ENCODE measurements at places on chromosomes 16 and 17.
A peak's percentile ranks its signal among the peaks of the same experiment; 100 is the strongest.

GRCh38 chr16:80369138-80369958, 171.4 kb upstream of the DYNLRB2 start:
- peak; percentile 73 for DNase-seq

DNA sequence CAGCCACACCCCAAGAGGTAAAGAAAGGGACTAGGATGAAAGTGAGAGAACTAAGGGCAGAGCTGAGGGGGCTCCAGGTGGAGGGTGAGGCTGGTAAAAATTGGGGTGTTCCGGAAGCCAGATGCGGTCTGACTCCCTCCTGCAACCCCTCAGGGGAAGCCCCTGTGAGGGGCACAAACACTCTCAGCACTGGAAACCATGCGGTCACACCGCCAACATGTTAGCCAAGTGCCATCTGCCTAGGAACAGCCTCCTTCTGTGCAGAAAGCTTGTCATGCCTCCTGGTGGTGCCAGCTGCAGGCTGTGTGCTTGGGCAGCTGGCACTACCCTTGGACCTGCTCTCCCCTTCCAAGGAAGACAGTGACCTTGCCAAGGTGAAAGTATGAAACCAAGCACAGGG, 83.5 kb upstream of the RPL38 start:
- no peak for DNase-seq

DNA sequence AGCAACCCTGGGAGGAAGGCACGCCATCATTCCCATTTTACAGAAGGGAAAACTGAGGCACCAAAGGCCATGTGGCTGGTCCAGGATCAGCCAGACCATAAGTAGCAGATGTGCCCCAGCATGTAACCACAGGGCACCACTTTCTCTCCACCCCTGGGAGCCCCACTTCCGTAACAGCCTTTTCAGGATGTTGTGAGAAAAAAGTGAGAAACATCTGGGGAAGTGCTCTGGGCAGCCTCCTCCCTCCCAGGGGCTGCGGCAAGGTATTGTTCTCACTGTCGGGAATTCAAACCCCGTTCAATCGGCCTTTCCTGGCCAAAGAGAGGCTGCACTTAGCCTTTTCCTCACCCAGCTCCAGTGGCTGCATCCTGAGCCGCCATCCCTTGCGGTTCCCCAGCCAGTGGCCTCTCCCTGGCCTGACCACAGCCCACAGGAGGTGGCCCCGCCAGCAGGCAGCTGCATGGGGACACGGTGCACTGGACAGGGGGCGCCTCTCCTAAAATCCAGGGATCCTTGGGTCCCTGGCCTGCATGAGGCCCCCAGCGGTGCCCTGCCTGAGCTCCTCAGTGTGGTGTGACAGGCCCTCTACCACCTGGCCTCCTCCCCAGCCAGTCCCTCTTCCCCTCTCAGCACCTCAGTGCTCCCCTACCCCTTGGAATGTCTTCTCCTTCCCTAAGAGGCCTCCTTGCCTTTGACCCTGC, 5.7 kb upstream of the CDH5 start:
- DNase-seq = no peak

- no peak for DNase-seq
Measured at GRCh38 chr16:68920349-68920748, 77.0 kb downstream of the TANGO6 start.

- DNase-seq = no peak
Measured at GRCh38 chr17:2064147-2064489, 9.2 kb downstream of the HIC1 start.
